Smooth muscle cell of the umbilical artery (primary cell): ENCODE measurements at places on chromosomes 6 and 20. TPM values are rescaled to one million over a fixed set of nuclear protein-coding genes. Genes with fewer than 3 reads are reported as not detected.

Gene SLC35D3
- not detected in 2 replicates for total RNA-seq

Gene CABLES2
- 2.4 TPM in 2 replicates for total RNA-seq

Gene C20orf204
- total RNA-seq = 0.88 and 0.89 TPM in 2 replicates

Gene HSPA12B
- under 0.01 TPM in 1 of 2 replicates, not detected in the other for total RNA-seq

Gene CTAGE9
- not detected in 2 replicates for total RNA-seq

Gene NKAIN2
- total RNA-seq = not detected in 2 replicates

Gene PDYN
- total RNA-seq = not detected in 2 replicates

Gene MTHFD1L
- 49.6 and 72.3 TPM in 2 replicates for total RNA-seq

Gene AGPAT4
- total RNA-seq = 6.4 and 19.3 TPM in 2 replicates

Gene DLK2
- 0.30 and 1.6 TPM in 2 replicates for total RNA-seq

Gene EYS
- total RNA-seq = 0.05 TPM in 1 of 2 replicates, not detected in the other

Gene ROS1
- total RNA-seq = 0.05 and 0.30 TPM in 2 replicates

Gene HLA-DRB1
- not detected in 2 replicates for total RNA-seq

Gene HRH3
- not detected in 2 replicates for total RNA-seq

Gene KIF6
- total RNA-seq = 0.30 and 0.55 TPM in 2 replicates

Gene PACSIN1
- total RNA-seq = not detected in 2 replicates

Gene PLG
- total RNA-seq = not detected in 2 replicates

Gene STMN3
- 2.7 and 6.7 TPM in 2 replicates for total RNA-seq

Gene UNC5CL
- under 0.01 TPM in 1 of 2 replicates, not detected in the other for total RNA-seq

Gene CST2
- total RNA-seq = not detected in 2 replicates

Gene TMEM170B
- 1.8 and 3.3 TPM in 2 replicates for total RNA-seq

Gene NOL4L
- 9.5 and 11.4 TPM in 2 replicates for total RNA-seq

Gene TRIM15
- not detected in 2 replicates for total RNA-seq

Gene ZNF334
- 2.7 and 2.8 TPM in 2 replicates for total RNA-seq

Gene FBXO5
- 2.4 and 10.6 TPM in 2 replicates for total RNA-seq

Gene SLC17A2
- total RNA-seq = not detected in 2 replicates

Gene EFCAB8
- under 0.01 and 0.97 TPM in 2 replicates for total RNA-seq
